Activated CD4-positive, alpha-beta T cell treated with anti-CD3 and anti-CD28 coated beads, Interleukin-2, amount 50 U/mL, for 16 hours (primary cell): ENCODE measurements at places on chromosomes 5 and 9.

DNA sequence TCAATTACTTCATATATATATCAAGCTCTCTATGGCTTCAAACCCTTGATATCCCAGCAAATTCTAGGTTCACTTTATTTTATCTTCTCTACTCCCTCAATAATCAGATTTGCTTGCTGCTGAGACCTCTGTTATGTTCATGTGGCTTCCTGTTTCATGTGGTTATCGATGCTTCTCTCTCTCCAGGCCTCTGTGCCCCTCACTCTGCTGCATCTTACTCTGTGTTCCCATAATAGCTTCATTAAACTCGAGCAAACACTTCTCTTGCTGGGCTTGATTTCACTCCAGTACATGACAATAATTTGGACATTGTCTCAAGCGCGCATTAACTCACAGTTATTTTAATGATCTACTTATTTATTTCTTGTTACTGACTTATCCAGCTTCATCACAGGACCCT is 798.8 kb downstream of the CDH9 start:
- DNase-seq = no peak

DNA sequence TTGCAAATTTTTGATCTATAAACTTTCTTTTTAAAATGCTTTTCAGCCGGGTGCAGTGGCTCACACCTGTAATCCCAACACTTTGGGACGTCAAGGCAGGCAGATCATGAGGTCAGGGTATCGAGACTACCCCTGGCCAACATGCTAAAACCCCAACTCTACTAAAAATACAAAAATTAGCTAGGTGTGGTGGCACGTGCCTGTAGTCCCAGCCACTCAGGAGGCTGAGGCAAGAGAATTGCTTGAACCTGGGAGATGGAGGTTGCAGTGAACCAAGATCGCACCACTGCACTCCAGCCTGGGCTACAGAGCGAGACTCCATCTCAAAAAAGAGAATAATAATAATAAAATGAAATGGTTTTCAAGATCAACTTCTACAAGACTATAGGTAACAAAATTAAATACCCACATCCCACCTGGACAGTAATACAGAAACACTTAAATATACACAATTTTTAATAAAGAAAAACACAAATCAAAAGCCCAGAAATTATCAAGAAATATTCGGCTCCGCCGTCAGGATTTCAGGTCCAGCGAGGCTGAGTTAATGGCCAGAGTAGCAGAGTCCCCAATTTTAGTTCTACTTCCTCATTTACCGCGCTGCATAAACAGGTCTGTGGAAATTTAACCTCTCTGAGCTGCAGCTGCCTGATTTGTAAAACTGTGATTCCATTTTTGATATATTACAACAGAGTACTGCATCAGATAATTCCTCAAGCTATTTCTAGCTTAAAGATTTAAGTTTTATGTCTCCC is 4.0 kb downstream of the TUT7 start:
- DNase-seq = no peak

GRCh38 chr9:131677049-131677443 is 62.8 kb downstream of the RAPGEF1 start:
- DNase-seq = no peak

DNA sequence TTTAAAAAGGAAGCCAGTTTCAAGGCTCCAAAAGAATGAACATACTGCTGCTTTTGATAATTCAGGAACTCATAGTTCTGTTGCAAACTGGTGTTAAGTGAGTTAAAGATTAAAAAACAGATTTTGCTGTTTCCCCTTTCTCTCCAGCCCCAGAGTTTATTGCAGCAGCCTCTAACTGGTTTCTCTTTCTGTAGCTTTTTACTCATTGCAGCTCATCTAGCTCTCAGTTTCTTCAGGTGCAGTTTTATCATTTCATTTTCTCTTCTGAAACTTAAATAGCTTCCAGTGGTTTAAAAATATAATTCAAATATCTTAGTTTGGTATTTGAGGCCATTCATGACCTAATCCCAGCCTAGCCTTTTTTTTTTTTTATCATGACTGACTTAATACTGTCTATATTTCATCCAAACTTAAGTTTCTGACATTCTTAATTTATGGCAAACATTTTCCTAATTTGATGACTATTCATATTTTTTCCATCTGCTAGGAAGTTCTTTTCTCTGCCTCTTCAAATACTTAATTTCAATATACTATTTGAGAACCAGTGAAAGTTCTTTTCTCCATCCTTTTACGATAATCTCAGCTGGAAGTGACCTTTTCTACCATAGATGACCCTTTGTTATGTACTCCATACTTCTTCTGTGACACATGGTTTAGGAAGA is 252.7 kb upstream of the GRIA1 start:
- DNase-seq = no peak

- DNase-seq = no peak
Measured at GRCh38 chr5:65307931-65308330, 173.8 kb downstream of the ADAMTS6 start.

DNA sequence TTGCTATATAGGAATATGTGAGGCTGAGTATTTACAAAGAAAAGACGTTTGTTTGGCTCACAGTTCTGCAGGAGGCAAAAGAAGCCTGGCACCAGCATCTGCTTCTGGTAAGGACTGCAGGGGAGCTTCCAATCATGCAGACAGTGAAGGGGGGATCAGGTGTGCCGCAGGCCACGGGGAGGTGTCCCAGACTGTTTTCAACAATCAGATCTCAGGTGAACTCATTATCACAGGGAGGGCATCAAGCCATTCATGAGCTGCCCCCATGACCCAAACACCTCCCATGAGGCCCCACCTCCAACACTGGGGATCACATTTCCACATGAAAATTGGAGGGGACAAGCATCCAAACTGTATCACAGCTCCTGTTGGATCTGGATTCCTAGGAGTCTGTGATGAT is 30.4 kb upstream of the TRIM14 start:
- no peak for DNase-seq

GRCh38 chr5:96614110-96614691 is 48.0 kb upstream of the CAST start:
- DNase-seq = peak; percentile 58

DNA sequence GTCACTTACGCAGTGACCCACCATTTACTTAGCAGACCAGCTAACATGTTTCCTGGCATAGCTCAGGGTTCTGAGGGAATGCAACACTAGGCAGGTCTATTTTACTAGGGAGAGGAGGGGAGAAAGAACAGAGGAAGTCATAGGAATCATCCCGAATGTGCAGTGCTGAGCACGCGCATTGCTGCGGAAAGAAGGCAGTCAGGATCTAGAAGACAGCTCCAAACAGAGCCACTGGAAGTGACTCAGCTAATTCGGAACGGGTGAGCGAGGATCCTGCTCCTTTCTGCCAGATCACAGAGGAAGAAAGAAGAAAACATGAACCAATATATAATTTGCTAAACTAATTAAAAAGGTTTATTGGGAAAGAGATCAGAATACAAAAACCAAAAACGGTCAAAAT is 339.8 kb downstream of the EFNA5 start:
- no peak for DNase-seq

DNA sequence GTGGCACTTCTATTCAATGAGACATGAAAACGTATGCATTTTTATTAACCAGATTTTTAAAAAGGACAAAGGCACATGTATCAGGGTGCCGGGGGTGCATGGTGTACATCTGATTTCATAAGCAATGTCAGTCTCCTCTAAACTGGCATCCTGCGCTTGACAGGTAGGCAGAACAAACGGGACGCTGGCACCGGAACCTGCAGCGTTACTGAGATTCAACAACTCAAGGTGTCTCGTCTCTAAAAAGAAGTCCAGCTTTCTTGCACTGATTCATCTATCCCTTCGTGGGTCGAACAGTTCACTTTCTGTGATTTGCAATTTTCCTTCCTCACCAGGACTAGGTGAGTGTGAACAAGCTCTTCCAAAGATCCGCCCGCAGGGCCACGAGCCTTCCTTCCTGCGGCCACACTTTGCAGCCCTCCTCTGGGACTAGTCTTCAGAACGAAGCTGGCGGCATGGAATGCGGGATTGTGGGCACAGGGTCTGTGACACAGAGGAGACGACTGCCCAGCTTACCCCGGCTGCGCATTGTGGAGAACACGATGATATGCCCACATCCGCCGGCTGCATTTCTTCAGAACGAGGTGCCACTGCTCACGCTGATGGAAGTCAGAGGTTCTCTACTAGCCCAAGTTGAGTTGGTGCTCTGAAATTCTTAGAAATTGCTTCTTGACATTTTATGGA is 7.2 kb downstream of the SLC6A3 start:
- DNase-seq = no peak

DNA sequence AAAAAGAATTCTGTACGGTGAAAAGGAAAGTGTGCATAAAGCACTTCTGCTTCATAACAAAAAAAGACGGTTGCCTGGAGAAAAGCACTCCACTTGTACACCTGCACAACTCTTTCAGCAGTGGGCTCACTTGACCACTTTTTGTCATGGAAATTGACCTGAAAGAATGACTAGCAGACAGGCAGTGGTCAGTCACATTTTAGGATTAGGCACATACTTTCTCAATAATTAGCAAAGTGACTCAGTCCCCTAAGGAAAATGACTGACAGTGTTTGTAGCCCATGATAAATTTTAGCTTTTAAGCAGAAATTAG is 169.3 kb downstream of the FANCC start:
- DNase-seq = no peak

- DNase-seq = no peak
Measured at GRCh38 chr5:32003981-32004380, 170.1 kb downstream of the GOLPH3 start.

DNA sequence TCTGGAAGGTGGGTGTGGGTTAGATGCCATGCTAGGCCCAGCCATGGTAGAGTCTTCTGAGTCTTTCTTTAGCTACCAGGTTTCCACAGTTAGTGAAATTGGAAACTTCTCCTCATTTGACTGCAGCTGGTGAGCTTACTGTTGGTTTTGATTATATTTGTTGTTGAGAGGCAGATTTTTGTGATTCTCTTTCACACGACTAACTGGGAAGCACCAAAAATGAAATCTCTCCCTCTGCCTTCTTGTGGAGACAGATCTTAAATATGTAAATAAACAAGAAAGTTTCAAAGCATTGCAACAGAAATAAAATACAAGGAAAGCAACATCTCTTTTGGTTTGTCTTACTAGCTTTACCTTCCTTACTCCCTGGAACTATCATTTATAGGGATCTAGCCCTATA is 122.2 kb downstream of the CEMIP2 start:
- no peak for DNase-seq

DNA sequence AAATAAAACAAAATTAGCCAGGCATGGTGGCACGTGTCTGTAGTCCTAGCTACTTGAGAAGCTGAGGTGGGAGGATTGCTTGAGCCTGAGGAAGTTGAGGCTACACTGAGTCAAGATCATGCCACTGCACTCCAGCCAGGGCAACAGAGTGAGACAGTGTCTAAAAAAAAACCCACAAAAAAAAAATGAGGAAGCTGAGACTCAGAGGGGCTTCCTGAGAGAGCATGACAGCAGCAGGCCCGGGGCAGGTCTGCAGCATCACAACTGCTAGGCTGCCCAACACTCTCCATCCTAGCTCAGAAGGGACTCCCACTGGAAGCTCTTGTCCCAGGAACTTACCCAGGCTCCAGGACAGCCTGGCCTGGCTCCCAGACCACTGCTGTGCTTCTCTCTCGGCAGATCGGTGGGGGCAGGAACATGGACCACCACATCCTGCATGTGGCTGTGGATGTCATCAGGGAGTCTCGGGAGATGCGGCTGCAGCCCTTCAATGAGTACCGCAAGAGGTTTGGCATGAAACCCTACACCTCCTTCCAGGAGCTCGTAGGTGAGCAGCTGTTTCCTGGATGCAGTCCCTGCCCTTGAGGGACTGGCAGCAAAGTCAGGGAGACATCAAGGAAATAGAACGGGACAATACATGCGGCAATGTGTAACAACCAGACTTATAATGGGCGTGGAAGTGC is 19.1 kb downstream of the PTGS1 start:
- DNase-seq = no peak

DNA sequence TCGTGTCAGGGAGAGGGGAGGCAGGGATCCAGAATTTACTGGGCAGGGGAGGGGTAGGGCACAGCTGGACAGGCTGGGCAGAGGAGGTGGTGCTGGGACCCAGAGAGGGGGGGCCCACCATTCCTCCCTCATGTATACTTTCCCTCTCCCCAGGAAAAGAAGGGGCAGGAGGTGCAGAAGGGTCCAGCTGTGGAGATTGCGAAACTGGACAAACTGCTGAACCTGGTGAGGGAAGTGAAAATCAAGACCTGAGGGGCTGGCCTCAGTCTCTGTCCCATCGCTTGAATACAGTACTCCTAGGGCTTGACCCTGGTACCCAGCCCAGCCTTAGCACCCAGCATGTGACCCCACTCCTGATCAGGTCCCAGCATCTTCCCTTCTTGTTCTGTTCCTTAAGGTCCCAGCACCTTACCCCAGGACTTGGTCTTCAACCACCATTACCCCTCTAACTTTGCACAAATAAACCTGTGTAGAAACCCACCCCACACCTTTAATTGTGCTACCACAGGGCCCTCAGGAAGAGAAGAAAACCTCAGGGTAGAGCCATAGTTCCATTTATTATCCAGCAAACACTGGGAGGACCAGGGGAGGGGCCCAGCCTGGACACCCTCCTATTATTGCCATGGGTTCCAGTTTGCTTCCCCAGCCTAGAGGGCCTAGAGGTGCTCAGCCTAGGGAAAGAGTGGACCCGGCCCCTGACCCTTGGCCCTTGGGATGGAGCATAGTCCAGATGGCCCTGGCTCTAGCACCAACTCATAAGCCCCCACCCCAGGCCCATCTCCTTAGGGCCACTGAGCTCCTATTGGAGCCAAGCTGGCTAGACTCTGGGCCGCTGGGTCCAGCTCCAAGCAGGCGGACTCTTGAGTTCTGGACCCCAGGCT is 2.0 kb downstream of the ENHO start:
- DNase-seq = no peak

- no peak for DNase-seq
Measured at GRCh38 chr5:153678617-153679329, 188.3 kb downstream of the GRIA1 start.

- DNase-seq = no peak
Measured at GRCh38 chr5:6143523-6143922, 234.8 kb downstream of the MED10 start.

DNA sequence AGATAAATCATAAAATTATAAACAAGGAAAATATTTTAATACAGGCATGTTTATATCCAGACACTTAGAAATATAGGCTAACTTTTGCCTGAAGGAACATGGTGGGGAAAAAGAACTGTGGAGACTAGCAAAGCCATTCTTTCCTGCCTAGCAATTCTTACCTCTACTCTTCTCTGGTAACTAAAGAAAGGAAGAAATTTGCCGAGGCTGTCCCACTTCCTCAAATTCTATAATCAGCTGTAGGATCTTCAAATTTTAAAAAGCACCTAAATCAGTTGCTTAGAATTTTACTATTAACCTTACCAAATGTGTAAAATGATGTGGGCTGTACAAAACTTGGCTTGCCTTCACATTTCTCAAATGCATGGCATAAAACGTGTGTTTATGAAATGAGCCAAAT is 249.1 kb upstream of the SMARCA2 start:
- DNase-seq = no peak

DNA sequence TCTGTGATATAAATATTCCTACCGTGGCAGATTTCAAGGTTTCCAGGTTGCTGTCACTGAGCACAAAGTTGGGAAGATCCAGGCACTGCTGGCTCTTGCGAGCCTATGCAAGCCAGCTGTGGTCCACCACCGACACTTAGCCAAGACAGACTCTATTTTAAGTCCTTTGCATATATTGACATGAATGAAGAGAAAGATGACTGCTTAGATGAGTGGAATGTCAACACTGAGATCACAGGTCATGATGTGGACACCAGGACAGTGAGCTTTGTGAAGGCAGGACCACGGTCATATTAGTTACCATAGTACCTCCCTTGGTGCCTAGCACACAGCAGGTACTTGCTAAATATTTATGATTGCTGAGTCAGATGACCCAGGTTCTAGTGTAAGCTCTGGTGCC is 217.0 kb downstream of the PAPPA start:
- DNase-seq = no peak

- no peak for DNase-seq
Measured at GRCh38 chr9:16679327-16679821, 191.1 kb downstream of the BNC2 start.

GRCh38 chr5:172150514-172151425 is 37.3 kb downstream of the STK10 start:
- DNase-seq = peak; percentile 28
